ENCODE measurements at places on chromosomes 1 and 21.

DNA sequence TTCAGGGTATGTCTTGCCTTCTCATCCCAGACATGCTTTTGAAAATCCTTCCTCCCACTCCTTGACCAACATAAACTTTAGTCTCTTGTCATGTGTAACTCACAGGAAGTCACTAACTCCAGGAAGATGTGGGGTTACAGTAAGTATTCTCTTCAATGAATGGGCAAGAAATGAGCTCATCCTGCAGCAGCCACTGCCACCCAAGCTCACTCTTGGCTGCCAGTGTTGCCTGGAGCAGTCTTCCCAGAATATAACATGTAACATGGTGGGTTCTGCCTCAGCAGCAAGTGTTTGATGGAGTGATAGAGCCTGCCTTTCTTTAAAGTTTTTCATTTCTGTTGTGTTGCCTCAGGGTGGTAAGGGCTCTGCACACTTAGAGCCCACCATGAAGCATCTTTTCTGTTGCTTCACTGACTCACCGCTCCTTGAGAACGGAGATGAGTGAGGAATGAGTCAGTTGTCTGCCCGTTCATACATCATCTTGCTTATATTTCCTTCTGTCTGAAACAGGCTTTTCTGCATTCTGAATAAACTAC, 187.0 kb downstream of the TPR start:
- peak; percentile 94 for DNase-seq

- peak; percentile 87 for DNase-seq
These were observed 9.8 kb upstream of the SFN start for GRCh38 chr1:26853156-26853555.

GRCh38 chr1:235004840-235005391, 123.7 kb downstream of the TOMM20 start:
- DNase-seq = no peak

- no peak for DNase-seq
These were observed 44.9 kb upstream of the USP24 start for GRCh38 chr1:55259911-55260609.

DNA sequence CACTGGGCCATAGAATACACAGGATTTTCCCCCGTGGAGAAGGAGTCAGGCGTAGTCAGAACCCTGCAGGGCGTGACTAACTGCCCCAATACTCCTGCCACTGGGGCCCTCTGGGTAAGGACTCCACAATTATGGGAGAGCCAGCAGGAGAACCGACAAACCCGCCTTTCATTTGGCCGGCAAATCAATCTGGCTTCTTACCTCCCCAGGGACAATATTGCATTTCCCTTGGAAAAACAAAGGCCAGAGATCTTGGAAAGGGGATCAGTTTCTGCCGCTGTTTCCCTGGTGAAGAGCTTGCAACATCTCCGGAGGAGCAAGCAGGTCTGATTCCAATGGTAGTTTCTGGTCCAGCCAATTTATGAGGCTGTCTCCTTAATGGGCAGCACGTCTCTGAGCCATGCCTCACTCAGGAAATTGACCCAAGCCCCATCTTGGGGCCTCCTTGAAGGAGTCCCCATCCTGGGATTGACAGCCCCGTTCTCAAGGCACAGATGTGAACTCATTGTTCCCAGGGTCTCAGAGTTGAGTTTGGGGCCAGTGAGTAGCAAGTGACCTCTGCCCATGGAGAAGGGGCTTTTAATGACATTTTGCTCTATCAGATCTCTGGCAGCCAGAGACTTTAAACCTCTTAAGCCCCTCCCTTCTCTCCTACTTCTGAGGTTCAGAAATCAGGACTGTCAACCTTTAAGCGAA, 4.3 kb downstream of the TRABD2B start:
- DNase-seq = peak; percentile 73

GRCh38 chr1:9604836-9605235, 16.1 kb downstream of the TMEM201 start:
- no peak for DNase-seq

DNA sequence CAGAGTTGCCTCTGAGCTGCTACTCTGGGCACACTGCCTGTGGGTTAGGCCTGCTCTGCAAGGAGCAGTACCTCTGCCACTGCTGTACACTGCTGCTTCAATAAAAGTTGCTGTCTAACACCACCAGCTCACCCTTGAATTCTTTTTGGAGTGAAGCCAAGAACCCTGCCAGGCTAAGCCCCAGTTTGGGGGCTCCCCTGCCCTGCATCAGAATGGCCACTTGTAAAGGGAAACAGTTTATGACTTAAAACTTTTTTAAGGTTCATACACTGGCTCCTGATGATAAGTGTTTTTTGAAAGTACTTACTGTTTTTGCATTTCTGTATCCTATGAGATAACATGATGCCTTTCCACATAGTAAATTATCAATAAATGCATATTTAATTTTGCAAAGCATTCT, 310.0 kb downstream of the LMO4 start:
- no peak for DNase-seq

DNA sequence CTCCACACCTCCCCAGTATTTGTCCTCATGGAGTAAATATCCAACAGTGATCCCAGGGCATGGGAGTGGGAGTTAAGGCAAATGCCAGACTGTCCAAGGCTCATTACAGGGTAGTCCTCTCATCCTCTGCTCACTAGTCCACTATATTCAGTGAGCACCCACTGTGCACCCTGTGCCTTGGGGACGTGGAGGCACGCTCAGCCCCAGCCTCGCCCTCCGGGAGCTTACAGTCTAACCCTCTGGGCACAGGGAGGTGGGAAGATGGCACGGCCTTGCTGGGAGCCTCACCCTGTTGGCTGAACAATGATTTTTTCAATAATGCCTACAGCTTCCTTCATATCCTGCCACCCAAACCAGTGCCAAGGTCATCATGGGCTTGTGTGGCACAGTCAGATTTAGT, 2.8 kb downstream of the HES2 start:
- DNase-seq = no peak

DNA sequence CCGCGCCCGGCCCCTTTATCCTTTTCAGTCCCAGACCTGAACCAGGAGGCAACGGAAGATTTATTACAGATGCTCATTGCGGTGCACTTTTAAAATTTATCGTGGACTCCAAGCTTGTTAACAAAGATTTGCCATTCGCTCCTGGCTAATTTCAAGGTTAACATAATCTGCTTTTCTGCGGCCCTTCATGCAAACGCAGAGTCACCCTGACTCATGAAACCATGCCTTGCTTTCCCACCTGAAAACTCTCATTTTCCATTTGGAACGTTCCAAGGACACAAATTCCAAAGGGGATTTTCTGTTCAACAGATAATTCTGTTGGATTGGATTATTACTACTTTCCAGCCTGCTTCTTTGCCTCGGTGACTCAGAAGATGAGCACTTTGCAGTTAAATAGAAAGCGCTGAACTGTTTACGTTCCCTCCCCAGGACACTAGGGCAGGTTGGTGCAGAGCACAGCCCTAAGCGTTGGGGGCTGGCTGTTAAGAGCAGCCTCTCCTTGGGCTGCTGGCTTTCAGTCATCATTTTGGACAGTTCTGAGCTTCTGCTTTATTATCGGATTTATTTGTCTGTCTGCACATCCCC, 51.1 kb downstream of the CD247 start:
- no peak for DNase-seq

DNA sequence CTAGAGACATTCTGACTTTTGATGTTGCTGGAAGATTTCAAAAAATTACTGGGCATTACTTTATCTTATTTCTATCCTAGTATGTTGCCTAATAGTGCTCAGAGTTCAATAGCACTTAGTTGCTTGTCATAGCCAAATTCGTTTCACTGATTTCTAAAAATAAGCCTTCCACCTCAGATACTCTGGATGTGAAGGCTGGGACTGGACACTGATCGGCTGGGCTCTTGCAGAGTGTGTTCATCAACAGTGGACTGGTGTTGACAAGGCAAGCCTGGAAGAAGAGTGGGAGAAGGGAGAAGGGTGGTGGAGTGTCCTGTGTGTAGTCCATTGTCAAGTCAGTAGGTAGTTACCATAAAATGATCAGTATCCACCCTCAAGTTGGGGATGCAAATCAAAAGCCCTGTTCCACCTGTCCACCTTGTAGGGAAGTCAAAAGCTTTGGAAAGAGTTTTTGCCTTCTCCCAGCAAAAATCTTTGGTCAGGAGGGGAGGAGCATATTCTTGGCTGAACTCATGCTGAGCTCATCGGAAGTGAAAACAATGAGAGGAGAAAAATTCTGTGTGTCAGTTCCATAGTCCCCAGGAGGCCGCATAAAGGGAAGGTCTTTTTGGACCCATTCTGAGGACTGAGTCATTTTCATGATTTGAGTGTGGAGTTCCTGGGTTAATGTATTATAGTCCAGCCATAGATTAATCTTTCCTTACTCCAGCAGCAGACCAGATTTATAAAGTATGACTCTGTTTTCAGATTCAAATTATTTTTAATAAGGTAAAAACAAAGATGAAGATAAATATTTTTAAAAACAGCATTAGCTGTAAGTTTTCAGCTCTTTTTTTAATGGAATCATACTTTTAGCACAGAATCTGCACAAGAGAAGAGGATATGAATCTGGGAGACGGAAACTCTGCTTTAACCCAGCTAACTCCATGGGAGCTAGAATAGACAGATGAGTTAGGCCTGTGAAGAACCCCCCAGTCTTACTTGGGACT, 99.5 kb upstream of the BMP8A start:
- peak; percentile 91 for DNase-seq

GRCh38 chr1:222820171-222820712, 5.4 kb downstream of the DISP1 start:
- no peak for DNase-seq

DNA sequence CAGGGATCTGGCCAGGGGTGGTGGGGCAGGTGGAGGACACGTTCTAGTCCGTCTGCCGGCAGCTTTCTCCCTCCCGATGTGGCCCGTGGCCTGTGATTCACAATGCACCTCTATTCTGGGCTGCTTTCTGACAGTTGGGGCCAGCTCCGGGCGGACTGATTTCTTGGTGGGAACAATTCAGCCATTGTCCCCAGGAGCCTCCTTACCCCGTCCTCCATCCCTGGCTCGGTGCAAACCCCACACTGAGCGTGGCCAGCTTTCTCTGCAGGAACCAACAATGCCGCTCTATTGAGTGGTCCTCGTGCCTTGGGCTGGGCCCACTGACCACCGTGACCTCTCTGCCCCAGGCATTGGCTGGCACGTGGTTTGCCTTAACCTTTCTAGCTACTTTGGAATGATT, 29.7 kb downstream of the PADI2 start:
- DNase-seq = no peak

DNA sequence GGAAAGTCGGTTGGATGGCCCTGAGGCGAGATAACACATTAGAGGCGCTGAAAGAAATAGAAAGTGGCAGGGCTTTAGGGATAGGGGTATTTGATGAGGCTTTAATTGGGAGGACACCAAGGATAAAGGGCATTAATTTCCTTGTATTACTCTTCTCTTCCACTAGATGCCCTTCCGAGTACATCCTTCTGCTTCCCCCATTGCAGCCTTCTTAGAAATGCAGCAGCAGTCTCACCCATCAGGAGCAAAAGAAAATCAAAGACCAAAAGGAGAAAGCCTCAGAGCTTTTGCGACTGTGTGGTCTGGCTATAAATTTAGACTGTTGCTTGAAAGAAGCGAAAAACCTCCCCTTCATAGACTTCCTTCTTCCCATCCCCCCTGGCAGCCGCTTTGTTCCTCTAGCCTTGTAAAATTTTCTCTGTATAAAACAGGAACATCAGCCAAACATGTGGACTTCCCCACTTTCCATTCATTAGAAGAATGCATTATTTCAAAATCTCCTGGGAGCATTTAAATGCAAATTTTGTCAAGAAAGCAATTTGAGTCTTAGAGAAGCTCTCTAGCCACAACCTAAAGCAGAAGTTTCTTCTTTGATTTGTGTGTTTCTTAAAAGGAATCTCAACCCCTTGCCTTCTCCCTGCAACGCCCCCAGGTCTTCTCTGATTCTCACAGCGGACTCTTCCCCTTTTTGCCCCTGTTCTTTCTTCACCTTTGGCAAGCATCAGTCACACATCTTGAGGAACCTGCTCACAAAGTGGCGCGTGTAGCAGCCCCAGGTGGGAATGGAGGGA, 76.6 kb downstream of the NDUFS5 start:
- DNase-seq = peak; percentile 87

DNA sequence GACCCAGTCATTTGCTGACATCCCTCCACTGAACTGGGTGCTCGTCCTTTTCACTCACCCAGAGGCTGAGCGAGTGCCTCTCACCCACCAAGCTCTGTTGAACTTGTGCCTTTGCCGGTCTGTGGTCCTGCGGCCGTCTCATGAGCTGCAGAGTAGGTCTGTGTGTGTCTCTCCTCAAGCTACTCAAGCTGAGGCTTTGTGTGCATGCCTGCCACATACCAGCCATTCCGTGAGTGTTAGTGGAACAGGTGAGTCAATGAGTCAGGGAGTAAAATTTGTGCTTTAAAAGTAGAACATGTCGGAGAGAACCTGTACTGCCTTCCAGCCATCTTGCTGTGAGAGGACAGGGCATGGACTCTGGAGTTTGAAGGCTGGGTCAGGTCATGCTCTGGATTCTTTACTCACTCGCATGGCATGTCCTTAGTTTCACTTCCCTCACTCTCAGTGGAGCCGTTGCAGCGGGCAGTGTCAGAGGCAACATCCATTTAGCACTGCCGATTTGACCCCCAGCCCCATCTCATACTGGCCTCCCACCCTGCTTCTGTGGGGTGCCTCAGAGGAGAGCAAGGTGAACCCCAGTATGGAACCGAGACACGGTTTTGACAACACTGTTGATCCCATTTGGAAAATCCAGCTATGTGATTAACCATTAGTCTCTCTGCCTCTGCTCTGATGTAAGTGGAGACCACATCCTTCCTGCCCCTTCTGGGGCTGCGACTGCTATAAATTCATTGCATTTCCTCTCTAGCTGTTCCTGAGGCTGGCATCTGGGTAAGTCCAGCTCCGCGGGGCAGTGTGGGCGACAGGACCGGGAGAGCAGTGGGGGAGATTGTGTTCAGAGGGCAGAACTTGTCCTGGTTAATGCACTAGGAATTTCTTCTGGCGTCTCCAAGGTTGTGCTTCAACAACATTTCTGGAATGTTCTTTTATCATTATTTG, at the start of gene NLRP3:
NLRP3 (plus strand) TSS at position 751 of the 939 bp plus-strand sequence. CDS start 2,628 bp downstream, outside the sequence.
- DNase-seq = no peak

DNA sequence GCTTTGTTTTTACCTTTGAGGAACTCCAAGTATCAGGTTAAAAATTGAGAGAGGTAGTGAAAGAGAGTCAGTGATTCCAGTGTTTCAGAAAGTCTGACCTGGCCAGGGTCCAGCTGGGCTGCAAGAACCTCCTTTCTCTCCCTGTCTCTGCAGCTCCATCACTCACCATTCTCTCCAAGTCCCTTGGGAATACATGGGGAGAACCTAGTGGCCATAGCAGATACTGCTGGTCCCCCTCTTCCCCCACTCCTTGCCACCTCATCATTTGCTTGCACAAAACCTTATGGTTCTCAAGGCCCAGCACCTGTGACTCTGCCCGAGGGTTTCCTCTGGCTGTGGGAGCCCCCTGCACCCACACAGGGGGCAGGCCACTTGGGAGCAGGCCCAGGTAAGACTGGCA, 279.5 kb downstream of the KIF26B start:
- peak; percentile 29 for DNase-seq

DNA sequence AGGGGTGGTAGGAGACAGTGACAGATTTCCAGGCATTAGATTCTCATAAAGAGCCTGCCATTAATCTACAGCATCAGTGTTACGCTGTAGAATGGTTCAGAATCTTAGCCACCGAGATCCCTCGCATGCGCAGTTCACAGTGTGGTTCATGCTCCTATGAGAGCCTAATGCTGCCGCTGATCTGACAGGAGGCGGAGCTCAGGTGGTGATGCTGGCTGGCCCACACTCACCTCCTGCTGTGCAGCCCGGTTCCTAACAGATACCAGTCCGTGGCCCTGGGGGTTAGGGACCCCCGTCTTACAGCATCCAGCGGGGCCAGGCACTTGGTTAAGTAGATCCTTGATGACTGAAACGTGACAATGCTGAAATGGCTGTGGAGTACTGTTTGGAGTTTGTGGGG, 163.6 kb upstream of the C1orf21 start:
- no peak for DNase-seq

GRCh38 chr1:14027099-14027498, 327.1 kb downstream of the PRDM2 start:
- DNase-seq = no peak

- DNase-seq = no peak
These were observed 12.8 kb downstream of the PRDX6 start for GRCh38 chr1:173489929-173490328.

All from fibroblast of skin of scalp (primary cell).